Stimulated activated CD8-positive, alpha-beta memory T cell treated with anti-CD3 and anti-CD28 coated beads, Interleukin-4, amount 100 ng/mL, for 48 hours (primary cell): ENCODE measurements at places on chromosomes 6 and 20.
A peak's percentile ranks its signal among the peaks of the same experiment; 100 is the strongest.

DNA sequence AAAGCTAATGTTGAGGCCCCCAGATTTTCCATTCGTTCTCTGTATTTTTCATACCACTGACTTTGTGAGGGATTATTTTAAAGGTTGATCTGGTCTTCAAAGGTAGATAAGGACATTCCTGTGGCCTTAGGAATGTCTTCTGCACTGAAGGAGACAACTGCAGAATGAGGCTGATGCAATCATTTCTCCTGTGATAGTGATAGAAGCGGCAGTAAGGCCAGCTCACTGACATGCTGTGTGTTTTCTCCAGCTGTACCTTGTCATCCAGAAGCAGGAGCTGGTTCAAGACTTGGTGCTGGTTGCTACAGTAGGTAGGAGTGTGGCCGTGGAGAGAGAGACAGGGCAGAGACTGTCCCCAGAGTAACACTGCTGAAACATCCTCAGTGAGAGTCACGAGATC lies 53.8 kb downstream of the DCBLD1 start:
- no peak for DNase-seq

- DNase-seq, result no peak
Measured at GRCh38 chr6:20147469-20147868, 64.8 kb downstream of the MBOAT1 start.

- DNase-seq, result no peak
Measured at GRCh38 chr6:53979468-53980067, 131.7 kb upstream of the MLIP start.

GRCh38 chr6:41531591-41532582 lies 14.3 kb upstream of the FOXP4 start:
- DNase-seq, result peak; percentile 78

GRCh38 chr6:144064402-144065212 lies 30.8 kb downstream of the SF3B5 start:
- peak; percentile 84 for DNase-seq

DNA sequence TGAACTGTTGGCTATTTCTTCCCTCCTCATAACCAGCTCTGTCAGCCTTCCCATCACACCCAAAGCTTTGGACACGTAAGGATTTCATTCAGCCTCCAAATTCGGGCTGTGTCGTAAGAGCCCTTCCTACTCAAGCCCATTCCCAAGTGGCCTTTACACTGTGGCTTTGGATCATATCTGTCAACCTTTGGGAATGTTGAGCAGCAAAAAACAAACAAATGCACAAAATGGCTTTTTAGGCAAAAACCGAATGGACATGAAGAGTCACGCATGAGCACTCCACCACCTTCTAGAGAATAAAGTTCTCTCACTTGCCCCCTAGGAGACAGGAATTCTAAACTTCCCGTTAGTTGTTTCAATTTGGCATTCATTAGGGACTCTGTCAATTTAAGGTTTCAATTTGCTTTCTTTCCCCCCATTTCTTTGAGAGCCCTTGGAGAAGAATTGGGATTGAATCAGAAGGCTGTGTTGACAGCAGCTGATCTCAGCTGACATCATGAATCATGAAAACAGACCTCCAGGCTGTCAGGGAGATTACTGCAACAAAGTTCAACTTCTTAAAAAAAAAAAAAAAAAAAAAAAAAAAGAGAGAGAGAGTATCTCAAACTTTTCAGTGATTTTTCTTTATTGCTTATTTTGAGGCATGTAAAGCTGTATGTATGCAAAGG lies 110.3 kb downstream of the BCAS1 start:
- no peak for DNase-seq

GRCh38 chr20:54209216-54209813 lies 1.4 kb downstream of the PFDN4 start:
- DNase-seq, result no peak

DNA sequence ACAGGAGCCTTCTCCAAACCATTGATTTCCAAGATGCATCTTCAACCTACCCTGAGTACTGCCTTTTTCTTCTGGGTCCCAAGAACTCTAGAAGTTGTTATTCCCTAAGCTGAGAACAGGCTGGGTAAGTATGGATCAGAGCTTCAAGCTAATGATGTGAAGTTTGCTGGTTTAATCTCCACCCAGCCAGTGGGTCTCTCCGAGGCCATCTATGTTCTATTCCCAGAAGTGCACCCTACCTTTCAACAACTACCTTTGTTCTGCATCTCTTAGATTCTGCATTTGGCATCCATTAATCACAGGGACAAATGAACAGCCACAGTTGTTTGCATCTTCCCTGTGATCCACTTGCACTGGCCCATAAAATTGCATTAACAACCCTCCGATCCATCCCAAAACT lies 246.2 kb downstream of the HIVEP2 start:
- no peak for DNase-seq

- DNase-seq, result no peak
Measured at GRCh38 chr6:11650025-11650696, 112.6 kb downstream of the TMEM170B start.

DNA sequence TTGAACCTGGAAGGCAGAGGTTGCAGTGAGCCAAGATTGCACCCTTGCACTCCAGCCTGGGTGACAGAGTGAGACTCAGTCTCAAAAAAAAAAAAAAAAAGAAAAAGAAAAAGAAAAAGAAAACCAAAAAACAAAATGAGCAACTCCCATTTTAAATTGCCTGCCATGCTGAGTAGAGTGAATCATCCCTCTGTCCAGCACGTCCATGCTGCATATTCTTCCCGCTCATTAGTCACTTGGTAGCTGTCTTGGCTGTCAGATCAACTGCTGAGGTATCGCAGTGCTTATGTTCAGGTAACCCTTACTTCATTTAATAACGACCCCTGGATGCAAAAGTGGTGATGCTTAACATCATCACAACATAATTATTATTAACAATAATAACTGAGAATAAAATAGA lies 72.6 kb upstream of the RNF24 start:
- DNase-seq, result peak; percentile 7

GRCh38 chr20:3890999-3891929 lies 2.1 kb downstream of the PANK2 start:
- no peak for DNase-seq
